Stimulated activated CD4-positive, alpha-beta T cell treated with anti-CD3 and anti-CD28 coated beads, Interleukin-4, amount 100 ng/mL, for 24 hours (primary cell): ENCODE measurements at places on chromosomes 1 and 21.

DNA sequence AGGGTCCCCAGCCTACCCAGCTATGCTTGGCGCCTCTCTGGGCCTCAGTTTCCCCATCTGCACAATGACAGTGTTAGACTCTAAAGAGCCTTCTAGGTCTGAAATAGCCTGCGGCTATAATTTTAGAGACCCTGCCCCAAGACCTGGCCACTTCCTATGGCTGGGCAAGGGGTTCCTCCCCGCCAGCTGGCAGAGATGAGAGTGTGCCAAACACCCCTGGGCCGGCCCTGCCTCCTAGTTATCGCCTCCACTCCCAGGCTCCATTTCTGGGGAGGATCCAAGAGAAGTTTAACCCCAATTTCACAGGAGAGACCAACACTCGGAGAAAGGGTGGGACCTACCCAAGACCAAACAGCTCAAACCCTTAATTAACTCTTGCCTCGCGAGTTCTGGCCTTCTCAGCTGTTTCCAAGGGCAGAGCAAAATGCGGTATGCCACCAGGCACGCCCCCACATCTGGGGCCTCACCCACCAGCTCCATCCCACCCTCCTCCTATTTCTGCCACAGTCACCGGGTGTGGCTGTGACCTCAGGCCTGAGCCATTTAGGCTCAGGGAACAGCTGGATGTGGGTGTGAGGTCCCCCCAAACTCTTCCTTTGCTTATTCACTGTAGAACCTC lies 35.7 kb downstream of the TTC39A start:
- no peak for DNase-seq

DNA sequence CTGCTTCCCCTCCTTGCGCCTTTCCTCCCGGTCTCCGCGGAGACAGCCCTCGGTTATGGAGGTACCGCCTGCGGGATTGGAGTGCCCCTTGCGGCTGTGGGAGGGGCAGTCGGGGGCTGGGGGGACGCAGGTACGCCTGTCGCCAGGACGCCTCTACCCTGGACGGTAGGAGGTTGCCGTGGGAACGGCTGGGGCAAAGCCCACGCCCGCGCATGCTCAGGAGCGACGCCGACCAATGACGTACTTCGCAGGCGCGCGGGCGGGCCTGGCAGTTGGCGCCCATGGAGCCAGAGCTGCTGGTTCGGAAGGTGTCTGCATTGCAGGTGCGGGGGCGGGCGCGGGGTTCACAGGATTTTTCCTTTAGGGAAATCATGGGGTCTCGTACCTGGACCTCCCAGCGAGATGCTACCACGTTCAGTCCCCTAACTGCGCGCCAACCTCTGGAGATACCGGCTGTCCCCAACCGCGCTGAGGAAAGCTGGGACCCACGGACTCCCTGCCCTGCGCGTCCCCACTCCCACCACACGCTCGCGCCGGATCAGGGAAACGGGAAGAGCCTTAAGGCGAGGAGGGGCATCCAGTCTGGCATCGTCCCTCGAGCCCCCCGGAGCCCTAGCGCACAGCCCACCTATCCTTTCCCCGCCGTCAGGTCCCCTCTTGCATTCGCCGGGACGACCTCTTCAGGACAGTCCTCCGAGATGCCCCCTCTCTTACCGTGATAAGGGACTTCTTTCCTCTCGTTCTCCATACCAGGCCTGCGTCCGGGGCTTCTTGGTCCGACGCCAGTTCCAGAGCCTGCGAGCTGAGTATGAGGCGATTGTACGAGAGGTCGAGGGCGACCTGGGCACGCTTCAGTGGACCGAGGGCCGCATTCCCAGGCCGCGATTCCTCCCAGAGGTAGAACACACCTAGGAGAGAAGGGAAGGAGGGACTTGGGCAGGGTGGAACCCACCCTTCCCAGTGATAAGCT lies at the start of gene IQCC:
TSS of gene IQCC (plus strand) at position 271 of the 970 bp plus-strand sequence. CDS start at position 282, 11 bp downstream.
- DNase-seq, result peak; percentile 85

DNA sequence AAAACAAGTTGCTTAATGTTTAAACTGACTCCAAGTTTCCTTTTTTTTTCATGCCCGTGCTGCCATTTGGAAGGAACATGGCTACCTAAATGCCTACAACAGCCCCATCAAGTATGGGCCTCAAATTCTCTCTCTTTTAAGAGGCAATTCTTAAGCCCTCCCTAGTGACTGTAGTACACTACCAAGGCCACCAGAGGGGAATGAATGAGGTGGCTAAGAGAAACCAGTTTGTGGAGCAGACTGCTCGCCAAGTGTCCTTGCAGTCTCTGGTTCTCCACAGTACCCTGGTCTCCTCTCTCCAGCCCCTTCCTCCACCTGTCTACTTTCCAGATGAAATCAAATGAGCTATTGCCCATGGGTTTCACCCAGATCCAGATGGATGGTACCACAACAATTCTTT lies 1809.6 kb downstream of the BRINP3 start:
- DNase-seq, result no peak

GRCh38 chr1:108901106-108901505 lies 24.3 kb downstream of the GPSM2 start:
- DNase-seq, result no peak

DNA sequence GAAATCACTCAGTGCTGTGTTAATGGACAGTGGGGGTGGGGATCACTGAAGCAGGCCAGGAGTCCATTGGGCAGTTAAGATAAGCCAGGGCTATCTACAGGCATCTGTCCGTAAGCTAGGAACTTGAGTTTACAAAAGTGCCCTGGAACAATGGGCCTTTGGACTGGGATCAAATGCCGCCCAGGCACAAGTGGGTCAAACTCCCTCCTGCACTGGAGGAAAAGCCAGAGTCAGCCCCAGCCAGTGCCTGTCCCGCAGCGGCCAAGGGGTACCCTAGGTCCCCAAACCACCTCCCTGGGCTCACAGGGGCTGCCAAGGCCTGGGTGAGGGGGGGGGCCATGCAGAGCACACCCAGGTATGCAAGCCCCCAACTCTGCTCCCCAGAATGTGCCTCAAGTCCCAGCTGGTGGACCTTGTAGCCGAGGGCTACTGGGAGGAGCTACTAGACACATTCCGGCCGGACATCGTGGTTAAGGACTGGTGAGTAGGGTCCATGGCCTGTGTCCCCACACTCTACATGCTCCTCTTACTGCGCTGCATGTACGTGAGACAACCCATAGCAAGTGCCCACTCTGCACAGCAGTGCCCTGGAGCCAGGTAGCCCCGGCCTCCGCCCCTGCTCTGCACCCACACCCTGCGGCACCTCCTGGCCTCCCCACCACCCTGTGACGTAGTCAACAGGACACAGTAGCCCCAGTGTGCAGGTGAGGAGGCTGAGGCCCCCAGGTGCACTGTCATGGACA lies 7.7 kb downstream of the FBXO6 start:
- no peak for DNase-seq

- no peak for DNase-seq
Observed at GRCh38 chr1:158283965-158284364, 5.8 kb upstream of the CD1C start.

DNA sequence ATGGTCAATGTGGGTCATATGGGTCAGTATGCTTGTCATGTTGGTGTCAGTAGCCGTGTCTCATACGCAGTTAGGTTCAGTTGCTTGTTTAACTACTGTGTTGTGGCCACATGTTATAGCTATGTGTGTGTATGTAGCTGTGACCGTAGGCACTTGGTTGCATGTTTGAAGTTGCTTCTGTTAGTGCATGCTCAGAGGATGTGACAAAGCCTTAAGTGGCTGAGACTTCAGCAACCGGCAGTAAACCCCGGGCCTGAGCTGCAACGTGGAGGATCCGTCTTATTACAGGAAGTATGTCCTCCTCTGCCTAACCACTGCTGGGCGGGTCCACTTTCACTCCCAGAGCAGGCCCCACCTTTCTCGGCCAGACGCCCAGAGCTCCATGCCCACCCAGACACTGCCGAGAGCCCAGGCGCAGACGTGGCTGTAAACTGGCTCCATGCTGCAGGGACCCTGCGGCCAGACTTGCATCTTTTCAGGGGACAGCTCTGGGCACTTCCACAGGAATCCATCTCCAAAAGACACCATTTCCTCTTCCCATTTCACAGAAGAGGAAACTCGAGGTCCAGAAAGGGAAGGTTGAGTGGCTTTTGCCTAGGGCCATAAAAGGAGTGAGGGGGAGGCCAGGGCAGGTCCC lies 2.2 kb downstream of the TCEA3 start:
- peak; percentile 37 for DNase-seq
